ENCODE measurements at places on chromosomes 2 and 18. TPM values are rescaled to one million over a fixed set of nuclear protein-coding genes. Genes with fewer than 3 reads are reported as not detected.

DNA sequence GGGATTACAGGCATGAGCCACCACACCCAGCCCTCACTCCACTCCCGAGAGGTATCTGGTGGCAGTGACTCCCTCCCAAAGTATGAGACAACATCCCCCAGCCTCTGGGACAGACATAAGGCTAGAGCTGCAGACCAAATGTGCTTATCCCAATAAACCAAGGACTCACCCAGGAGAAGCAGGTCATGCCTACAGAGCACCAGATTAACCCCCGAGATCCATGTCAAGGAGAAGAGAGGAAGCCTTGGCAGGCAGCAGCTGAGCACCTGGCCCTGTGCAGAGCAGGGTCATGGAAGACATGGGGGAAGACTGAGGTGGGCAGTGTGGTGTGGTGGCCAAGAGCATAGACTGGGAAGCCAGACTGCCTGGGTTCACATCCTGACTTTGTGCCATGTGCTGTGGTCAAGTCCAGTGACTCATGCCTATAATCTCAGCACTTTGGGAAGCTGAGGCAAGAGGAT is 7.2 kb downstream of the RAB11FIP5 start:
- no peak for DNase-seq

GRCh38 chr18:78305789-78306188 is 673.8 kb upstream of the SALL3 start:
- DNase-seq, result no peak

DNA sequence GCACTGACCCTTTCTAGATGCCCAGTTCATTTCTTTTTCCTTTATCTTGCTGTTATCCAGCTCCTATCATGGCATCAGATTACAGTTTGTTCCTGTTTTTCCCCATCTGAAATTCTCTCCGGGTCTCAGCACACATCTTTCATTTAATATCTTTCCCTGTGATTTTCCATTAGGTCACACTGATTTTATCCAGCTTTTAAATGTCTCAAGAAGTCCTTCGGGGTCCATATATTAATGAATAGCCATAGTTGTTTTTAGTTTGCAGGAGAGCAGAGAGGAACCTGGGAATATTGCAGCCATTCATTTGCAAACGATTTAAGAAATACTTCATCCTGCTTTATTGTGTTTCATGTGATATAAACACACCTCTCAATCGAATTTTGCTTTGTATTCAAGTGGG is 374.2 kb downstream of the TDRD15 start:
- no peak for DNase-seq

GRCh38 chr2:1550658-1551316 is 137.5 kb downstream of the TPO start:
- DNase-seq, result peak; percentile 53

DNA sequence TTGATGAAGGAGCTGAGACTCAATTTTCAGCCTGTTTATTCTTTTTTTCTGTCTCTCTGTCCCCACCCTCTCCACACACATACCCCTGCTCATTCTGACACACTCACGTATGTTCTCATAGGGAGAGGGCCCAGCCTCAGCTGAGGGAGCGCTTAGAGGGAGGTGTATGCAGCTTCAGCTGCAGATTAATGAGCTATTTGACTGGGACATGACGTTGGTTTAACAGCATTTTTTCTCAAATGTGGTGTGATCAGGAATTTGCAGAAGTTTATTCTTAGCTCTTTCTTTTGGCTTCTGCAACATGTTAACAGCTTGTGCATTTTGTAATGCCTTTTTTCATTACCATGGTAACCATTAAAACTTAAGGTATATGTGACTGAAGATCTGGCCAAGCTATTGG is 1547.1 kb upstream of the PIK3C3 start:
- no peak for DNase-seq

- DNase-seq, result no peak
These were observed 217.6 kb upstream of the NRP2 start for GRCh38 chr2:205464681-205465080.

DNA sequence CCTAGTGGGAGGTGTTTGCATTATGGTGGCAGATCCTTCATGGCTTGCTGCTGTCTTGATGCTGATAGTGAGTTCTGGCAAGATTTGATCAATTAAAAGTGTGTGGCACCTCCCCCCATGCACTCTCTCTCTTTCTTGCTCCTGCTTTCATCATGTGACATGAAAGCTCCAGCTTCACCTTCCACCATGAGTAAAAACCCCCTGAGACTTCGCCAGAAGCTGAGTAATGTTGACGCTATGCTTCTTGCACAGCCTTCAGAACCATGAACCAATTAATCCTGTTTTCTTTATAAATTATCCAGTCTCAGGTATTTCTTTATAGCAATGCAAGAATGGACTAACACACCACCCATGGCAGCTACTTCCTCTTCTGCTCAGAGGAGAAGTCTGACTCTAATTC is 2181.4 kb upstream of the PIK3C3 start:
- no peak for DNase-seq

DNA sequence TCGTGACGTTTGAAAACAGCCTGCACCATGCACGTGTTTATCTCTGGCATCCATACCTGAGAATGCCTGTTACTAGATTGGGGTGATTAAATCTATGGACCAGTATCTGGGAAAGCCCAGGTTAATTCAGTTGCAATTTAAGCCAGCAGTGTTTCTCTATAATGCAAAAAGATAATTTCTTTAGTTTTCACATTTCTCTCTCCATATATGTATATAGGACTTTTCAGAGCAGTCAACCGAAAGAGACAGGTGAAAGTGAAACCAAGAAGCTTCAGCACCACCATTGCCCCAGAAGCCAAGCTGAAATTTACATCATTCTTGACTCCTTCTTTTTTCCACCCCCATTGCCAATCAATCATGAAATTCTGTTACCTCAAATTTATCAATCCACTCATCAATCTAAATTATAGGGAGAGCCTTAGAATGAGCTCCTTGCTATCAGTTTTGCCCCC is 2.7 kb upstream of the LRP2 start:
- DNase-seq, result no peak

GRCh38 chr2:161990741-161991140 is 83.3 kb downstream of the DPP4 start:
- DNase-seq, result no peak

DNA sequence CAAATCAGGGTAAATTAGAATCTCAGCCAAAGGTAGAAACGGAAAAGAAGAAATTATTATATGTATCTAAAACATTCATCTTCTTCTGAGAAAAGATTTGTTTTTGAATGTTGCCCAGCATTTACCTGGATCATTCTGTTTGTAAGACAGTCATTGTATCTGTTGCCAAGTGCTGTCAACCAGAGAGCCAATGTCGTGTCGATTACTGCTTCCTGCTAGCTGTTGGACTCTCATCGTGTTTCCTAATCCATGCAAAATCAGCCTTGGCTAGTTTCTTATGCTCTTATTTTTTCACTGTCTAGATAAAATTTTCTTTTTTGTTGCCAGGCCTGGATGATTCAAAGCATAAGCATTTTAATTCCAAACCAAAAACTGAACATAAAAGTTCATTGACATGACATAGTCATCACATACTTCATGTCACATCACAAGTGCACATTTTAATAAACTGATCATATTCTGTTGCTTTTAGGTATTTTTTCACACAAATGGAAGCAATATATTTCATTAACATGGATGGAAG is 202.3 kb downstream of the KCNH7 start:
- no peak for DNase-seq

- peak; percentile 78 for DNase-seq
These were observed at the start of gene HSBP1L1 for GRCh38 chr18:79964330-79965118. Gene HSBP1L1, plus strand, starts transcription at chr18:79964643. Its CDS starts 93 bp downstream, at chr18:79964736.

DNA sequence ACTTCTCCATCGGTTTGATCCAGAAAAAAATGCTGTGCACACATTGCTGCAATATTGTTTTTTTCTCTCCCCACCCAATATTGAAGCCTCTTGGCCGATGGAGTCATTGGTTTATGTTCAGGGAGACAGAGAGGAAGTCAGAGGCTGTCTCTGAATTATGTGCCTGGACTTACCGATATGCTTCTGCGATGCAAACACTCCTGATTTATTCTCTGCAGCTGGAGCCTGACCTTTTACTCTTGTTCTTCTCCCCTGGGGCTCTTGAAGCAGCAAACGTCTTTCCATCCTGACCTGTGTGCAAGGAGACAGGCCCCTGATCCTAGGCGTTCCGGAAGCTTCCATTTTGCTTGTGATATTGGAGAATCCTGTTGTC is 99.6 kb downstream of the PTGR3 start:
- DNase-seq, result no peak

DNA sequence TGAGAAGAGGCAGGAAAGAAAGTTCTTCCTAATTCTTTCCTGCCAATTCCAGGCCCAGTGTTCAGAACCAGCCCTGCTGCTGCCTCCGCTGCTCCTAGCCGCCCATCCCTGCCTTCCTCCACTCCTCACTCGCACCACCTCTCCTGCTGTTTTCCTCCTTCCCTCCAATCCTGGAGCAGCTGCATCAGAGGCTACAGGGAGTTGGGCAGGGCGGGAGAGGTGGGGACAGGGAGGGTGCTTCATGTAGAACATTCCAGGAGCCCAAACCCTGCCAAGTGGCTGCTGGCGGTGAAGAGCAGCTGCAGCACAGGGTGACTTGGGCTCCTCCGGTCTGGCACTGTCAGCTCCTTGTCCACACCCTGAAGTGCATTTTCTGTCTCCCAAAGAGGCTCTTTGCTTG is 176.3 kb downstream of the TNS1 start:
- no peak for DNase-seq

DNA sequence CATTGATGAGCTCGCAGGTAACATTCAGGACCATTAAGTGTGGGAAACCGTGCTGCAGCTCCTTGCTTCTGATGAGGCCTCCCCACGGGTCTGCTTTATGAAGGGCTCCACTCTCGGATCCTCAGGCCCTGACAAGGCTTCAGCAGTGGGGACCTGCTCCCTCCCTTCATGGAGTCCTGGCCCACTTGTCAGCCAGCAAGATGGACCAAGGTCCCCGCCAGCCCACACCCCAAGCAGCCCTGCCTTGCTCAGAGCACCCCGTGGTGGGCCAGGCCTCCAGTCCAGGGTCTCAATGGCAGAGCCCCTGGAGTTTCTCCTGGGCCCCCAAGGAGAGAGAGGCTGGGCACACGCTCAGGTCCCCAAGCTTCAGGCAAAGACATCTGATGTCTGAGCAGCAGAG is 41.5 kb downstream of the CROCC2 start:
- DNase-seq, result no peak

- DNase-seq, result no peak
These were observed 33.4 kb downstream of the PUM2 start for GRCh38 chr2:20317197-20317596.

DNA sequence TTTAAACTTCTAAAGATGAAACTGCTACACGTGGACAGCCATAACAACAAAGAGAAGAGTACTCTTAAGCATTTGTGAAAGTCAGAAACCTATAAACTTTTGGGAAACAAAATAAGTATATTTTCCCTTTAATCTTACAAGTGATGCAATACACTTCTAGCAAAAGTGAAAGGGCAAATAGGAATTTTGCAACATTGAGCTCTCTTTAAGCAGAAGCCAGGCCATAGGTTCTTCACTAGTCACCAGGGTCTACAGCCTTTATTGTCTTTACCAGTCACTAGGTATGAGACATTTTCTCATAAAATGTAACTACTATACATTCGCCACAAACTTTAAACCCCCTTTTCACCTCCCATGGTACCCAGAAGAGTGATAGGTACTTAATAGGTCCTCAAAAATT is 37.5 kb downstream of the SCN1A start:
- DNase-seq, result no peak

- DNase-seq, result no peak
These were observed 27.6 kb downstream of the FEZ2 start for GRCh38 chr2:36570416-36570815.

DNA sequence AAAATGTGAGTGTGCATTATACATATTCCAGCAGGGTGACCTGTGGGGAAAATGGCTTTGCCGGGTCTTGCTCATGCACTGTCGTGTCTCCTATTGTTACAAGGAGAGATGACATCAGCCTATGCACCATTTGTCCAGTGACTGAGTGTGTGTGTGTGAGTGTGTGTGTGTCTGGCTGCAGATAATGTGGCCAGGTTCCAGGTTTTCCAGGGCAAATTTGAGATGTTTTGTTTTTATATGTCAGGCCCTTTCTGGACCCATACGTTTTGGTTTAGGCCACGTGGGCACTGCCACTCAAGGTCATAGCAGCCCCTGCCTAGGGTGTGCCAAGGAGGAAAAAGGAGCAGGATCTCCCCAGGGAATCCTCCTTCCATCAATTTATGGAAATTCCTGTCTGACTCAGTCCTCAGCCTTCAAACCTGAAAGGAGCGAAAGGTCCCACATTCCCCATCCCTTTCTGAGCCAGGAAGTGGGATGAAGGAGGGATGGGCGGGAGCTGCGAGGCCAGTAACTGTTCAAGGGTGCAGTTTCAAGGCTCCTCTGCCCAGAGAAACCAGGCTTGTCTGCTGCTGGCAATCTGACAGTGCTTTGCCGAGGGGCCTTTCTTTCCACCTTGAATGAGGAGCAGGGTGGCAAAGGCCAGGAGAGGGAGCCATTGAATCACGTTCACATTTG is 93.0 kb upstream of the SMAD2 start:
- DNase-seq, result peak; percentile 68

DNA sequence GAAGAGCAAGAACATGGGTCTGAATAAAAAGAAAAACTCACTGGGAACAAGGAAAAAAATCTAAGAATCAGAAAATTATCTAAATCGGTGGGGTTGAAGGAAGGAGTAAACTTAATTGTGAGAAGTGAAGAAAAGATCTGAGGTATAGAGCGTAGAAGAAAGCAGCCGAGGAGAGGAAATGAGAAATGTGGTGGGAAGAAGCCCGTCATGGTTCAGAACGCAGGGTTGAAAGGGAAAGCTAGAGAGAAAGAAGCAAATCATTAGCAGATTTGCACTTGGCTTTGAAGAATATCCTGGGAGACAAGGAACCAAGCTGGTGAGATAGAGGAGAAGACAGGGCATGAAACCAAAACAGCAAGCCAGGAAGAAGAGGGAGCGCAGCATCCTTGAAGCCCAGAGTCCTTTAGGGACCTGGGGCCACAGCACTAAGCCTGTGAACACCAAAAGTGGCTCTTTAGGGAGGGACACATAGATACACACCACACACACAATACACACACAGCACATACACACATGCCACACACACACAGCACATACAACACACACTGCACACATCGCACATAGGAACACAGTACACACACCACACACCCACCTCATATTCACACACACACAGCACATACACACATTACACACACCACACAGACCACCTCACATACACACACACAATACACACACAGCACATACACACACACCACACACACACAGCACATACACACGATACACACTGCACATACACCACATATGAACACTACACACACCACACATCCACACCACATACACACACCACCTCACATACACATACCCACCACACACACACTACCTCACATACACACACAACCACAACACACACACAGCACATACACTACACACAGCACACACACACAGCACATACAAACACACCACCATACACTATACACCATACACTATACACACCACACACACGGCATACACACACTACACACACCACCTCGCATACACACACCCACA is 274.6 kb downstream of the ETAA1 start:
- DNase-seq, result no peak

GRCh38 chr2:138536740-138537139 is 35.2 kb downstream of the SPOPL start:
- no peak for DNase-seq

Gene IL1F10
- total RNA-seq, result not detected

Gene CXCR2
- total RNA-seq, result not detected

Gene TSPYL6
- total RNA-seq, result not detected

Gene FOXD4L1
- total RNA-seq, result 0.43 TPM

Gene SH3BP4
- total RNA-seq, result 135 TPM

Gene AQP4
- not detected for total RNA-seq

Gene ABCB11
- total RNA-seq, result not detected

Gene CCDC85A
- total RNA-seq, result not detected

Gene MARCHF4
- 7.7 TPM for total RNA-seq

Gene FBXO41
- total RNA-seq, result 16.4 TPM
